NCI-H2171 (cell line): ENCODE measurements at places on chromosomes 2 and 18.
A peak's percentile ranks its signal among the peaks of the same experiment; 100 is the strongest.

DNA sequence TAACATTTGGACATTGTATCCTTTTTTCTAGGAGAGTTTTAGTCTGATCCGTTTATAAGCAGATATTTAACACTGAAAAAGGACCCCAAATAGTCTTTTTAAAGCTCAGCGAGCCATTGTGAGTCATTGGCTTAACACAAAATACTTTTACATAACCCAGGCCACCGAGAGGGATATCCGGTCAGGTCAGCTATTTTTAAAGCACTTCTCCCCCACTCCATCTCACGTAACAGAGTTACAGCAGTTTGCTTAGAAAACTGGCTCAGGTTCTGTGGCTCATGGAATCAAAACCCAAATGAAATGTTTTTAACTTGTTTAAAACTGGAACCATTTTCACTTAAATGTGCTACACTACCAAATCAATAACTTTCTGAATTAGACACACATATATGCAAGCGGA is 23.9 kb downstream of the COL4A3 start:
- DNase-seq = no peak

DNA sequence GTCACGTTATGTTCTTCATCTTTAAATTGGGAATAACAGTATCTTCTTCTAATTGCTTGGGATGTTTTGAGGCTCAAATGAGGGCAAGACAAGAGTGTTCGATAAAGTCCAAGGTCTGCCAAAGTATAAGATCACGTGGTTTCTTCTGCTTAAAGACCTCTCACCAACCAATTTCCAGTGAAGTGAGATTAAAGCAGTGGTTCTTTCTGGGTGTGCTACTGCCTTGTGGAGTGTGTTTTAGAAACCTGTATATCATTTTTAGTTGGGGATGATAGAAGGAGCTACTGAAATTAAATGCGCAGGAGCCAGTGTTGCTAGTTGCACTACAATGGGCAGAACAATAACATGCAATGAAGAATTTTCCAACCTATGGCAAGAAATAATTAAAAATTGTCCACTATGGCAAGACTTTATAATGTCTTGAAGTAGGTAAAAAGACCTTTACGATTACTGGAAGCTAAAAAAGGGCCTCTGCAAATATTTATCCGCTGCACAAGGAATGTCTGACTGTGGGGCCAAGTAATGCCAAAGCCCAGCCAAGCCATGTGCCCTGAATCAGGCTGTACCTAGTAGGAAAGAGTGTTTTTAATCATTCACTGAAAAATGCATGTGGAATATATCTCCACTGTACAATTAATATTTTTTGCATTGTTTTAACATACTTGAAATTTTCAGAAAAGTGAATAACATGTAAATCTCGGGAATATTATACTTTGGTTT is 244.5 kb upstream of the REG3G start:
- no peak for DNase-seq

GRCh38 chr2:235605312-235606003 is 111.6 kb downstream of the AGAP1 start:
- DNase-seq = peak; percentile 79

DNA sequence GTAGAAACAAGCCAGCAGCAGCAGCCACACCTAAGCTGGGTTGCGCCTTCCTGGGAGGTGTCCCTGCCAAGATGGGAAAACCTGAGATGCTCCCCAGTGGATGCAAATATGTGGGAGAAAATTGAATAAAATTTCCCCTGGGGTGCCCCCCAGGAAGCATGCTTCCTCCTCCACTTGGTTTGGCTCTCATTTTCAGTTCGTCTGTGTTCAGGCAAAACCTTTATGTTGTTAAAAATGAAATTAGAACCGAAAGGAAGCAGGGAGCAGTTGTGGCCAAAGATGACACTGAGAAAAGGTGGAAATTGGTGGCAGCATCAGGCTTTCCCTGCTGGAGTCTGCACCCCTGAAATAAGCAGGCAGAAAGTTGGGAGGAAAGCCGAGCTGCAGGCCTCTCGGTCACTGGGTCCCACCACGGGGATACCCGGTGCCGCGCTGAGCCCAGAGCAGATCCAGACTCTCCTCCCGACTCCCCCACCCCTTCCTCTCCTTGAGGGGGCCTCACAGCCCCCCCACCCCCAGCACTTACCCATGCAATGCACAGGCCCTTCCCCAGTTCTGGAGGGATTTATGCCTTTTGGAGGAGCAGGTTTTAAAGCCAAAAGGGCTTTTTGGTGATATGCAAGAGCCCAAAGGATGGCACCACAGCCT is 267.7 kb upstream of the SPRED2 start:
- DNase-seq = no peak

- DNase-seq = no peak
Measured at GRCh38 chr2:232530626-232531260, 4.8 kb downstream of the CHRND start.

DNA sequence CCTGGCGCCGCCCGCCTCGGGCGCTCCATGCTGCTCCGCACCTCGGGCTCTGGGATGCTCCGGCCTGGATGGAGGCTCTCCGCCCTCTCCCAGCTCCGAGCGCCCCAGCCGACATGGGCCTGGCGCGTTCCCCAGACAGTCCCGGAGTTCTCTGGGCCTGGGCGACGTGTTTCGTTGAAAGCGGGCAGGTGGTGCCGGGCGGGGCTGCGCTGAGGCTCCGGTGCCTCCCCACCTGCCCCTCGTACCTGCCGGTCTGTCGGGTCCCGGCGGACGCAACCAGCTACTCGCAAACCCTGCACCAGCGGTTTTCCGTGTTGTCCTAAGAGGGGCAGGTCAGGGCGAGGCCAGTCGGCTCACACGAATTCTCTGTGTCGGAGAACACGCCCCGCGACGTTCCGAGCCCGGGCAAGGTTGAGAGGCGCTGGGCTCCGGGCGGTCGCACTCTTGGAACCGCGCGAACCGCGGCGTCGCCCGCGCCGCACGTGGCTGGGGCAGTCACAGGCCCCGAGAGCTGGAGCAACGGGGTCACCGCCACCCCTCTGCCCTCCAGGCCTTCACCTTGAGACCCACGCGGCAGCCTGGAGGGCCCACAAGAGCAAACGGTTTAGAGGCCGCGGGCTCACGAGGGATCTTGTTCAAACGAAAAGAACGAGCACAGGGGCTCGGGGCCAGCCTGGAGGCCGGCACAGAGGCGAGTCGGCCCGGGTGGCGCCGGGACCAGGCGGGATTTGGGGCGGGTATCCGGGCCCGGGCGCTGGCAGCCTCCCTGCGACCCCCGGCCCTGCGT is 4.2 kb upstream of the SIX2 start:
- no peak for DNase-seq

DNA sequence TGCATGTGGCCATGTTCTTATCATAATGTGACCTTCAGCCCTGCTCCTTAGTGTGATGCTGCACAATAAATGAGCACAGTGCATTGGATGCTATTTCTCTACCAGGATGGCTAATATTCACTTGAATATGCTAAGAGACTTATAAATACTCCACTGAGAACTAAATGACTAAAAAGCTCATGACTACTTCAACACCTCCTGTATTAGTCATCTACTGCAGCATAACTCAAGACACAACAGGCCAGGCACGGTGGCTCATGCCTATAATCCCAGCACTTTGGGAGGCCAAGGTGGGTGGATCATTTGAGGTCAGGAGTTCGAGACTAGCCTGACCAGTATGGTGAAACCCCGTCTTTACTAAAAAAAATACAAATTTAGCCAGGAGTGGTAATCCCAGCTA is 213.4 kb downstream of the RND3 start:
- DNase-seq = no peak

DNA sequence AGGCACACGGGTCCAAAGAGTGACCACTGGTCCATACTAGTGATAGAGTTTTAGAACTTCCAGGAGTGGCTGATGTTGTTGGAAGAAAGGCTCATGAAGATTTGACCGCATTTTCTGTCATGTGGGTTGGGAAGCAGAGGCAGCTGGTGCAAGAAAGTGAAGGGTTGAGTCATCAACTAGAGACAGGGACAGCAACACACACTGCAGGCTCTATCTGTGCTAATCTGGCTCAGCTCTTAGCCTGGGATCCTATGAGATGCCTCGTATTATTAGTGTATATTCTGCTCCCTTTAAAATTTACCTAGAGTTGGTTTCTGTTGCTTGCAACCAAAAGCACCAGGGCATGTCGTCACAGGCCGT is 2.5 kb upstream of the SH3RF3 start:
- no peak for DNase-seq

DNA sequence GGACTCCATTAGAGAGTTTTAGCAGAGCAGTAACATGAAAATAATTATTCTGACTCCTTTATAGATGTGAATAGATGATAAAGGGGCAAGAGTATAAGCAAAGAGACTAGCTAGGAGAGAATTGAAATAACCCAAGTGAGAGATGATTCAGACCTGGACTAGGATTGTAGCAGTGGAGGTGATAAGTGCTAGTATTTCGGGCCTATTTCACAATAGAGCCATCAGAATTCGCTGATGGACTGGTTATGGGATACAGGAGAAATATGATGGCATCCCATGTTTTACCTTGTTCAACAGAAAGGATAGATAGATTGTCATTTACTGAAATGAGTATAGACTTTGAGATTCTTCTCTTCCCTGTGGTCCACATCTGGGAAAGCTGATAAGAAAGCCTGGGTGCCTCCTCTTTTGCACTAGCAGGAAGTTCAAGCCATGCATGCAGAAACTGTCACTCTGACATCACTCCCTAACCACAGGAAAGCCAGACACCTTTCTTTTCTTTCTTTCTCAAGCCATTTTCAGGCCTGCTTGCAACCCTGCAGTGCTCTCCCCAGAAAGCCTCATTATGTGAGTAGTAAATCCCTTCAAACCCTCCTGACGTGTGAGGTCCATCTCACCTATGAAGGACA is 25.3 kb downstream of the DYNAP start:
- no peak for DNase-seq

DNA sequence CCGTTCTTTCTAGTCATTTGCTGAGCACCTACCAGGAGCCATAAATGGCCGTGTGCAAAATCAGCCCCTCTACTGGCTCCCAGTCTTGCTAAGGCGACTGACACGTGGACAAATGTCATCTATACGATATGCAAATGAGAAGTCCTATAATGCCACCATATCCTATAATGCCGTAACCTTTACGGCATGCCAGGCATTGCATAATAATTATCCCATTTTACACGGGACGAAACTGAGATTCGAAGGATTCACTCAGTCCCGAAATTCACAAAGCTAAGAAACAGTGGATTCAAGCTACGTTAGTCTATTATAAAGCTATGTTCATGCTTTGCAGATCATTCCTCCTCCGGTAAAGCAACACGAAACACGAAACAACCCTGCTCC is 34.1 kb upstream of the RNF149 start:
- DNase-seq = no peak

DNA sequence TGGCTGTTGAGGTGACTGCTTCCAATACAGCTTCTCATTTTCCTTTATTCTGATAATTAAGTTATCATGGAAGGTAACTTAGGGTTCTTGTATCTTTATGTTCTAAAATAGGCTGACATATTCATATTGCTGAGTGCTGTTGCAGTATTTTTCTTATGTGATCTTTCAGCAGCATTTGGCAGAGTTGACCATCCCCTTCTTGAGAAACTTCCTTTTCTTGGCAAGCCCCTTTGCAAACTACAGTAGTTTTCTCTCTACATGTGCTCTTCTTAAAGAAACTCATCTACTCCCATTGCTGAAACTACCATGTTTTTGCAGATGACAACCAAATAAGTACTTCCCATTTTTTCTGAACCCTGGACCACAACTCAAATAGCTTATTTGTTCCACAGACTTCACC is 476.5 kb upstream of the TRIB2 start:
- DNase-seq = no peak

DNA sequence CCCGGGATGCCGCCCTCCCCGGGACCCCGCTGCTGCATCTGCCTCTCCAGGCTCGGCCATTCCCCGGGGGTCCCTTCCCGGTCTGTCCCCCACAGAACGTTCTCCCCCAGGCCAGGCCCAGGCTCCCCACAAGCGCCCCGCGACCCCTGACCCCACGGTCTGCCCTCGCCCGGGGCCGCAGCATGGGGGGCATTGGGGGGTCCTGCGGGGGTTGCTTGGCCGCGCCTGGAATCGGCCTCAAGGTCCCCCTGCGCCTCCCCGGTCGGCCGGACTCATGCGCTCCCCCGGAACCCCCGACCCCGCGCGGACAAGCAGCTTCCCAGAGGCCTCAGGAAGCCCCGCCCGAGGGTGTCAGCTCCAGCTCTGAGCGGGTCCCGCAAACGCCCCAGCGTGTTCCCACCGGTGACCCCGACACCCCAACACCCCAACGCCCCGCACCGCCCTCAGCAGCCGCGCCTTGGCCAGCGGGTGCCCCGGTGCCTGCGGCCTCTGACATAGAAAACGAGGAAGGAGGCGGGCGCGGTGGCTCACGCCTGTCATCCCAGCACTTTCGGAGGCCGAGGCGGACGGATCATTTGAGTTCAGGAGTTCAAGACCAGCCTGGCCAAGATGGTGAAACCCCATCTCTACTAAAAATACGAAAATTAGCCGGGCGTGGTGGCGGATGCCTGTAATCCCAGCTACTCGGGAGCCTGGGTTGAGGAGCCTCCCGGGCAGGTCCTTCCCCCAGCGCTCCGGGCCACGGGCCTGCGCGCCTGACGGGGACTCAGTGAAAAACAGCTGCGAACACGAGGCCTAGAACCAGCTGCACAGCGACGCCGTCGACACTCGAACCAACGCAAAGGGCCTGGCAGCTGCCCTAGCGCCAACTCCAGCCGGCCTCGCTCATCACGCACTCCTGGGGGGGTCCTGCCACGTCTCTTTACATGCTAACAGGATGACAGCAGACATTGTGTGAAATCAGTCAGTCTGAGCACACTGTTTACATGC is 61.8 kb upstream of the CTDP1 start:
- DNase-seq = no peak

GRCh38 chr2:164879901-164880535 is 38.4 kb upstream of the COBLL1 start:
- DNase-seq = no peak

DNA sequence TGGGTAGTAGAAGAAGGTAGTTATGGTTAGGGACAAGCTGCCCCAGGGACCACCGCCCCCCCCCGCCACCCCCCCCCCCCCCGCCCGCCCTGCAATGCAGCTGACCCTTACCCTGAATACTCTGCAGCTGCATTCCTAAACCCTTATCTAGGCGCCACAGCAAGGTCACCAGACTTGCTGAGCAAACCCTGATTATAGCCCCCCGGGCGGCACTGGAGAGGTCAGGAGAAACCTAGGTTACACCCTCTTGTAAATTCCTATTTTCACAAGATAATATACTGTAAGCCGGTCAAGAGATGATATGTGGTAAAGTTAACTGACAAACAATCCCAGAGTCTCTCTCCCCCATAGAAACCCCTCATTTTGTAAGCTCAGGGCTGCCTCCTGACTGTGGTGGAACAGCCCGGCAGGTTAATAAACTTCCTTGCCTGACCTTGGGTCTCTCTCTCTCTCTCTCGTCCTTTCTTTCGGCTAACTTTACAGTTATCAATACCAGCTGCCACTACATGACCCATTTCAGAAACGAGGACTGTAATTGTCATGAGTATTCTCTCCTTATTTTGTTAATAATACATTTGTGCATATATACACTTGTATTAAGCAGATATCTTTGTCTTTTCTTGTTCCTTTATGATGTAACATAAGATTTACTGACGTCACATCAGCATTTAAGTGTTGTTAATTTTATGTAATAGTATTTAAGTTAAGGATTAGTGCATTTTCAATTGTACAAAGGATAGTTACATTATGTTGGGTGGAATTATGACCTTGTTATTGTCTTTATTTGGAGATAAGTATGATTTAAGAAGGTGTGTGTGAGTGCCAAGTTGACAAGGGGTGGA is 22.8 kb upstream of the SMAD4 start:
- no peak for DNase-seq
